PC-3 (cell line): ENCODE measurements at places on chromosomes 3 and 15. TPM values are rescaled to one million over a fixed set of nuclear protein-coding genes. Genes with fewer than 3 reads are reported as not detected.

DNA sequence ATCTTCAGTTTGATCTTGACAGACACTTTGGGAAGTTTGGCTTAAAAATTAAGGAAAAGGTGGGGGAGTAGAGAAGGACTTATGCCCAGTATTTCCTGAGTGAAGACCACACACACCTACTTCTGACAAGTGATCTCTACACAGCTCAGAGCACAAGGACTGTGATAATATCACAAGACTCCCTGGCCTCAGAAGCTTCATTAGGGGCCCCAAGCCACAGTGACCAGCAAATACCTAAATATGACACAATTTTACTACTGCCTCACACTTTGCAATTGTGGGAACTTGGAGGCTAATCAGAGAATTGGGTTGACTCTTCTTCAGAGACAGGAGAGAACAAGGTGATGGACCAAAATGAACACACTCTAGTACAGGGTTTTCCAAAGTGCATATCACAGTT, 2.6 kb downstream of the ILDR1 start:
- H3K4me1 ChIP-seq, result peaks cover 7% of the 10 kb centered on the region
- no peak for DNase-seq
- no peak overlapping the region for H3K4me3 ChIP-seq
- no peak overlapping the region for H3K27ac ChIP-seq
- H3K27me3 ChIP-seq, result no peaks in the 10 kb centered on the region

GRCh38 chr15:76321171-76321570, 9.9 kb upstream of the ETFA start:
- H3K4me1 ChIP-seq, result peaks cover 7% of the 10 kb centered on the region; the same call in 1 of the 2 replicates
- DNase-seq, result no peak
- no peaks in the 10 kb centered on the region for H3K27me3 ChIP-seq

ZNF80 gene
- total RNA-seq, result not detected in 2 replicates

KLHL6 gene
- not detected in 2 replicates for total RNA-seq
